ENCODE measurements at places on chromosomes 13 and 19.
A peak's percentile ranks its signal among the peaks of the same experiment; 100 is the strongest.

DNA sequence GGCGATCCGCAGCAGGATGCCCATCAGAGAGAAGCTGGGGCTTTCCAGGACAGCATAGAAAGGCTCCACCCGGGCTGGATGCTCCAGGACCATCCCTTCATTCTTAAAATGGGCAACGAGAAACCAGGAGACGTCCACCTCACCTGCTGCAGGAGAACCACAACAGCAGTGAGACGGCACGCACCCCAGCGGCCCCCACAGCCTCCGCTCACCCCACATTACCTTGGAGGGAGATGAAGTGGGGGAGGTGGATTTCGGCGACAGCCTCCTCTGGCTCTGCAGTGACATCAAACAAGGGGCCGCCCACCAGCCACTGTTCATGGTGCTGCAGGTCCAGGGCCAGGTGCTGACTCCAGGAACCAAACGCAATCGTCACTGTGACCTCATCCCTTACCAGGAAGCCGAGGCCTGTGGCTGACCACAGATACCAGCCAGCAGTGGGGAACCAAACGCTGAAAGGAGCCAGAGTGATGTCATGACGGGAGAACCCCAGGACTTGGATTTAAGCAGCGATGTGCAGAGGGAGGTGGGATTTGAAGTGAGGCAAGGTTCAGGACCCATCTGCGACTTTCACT, 25.1 kb downstream of the CARD8 start:
- no peak for DNase-seq

- peak; percentile 87 for DNase-seq
Observed at GRCh38 chr19:48333467-48334384, 8.4 kb downstream of the EMP3 start.

GRCh38 chr19:56261145-56261544, 11.4 kb upstream of the EDDM13 start:
- no peak for DNase-seq

DNA sequence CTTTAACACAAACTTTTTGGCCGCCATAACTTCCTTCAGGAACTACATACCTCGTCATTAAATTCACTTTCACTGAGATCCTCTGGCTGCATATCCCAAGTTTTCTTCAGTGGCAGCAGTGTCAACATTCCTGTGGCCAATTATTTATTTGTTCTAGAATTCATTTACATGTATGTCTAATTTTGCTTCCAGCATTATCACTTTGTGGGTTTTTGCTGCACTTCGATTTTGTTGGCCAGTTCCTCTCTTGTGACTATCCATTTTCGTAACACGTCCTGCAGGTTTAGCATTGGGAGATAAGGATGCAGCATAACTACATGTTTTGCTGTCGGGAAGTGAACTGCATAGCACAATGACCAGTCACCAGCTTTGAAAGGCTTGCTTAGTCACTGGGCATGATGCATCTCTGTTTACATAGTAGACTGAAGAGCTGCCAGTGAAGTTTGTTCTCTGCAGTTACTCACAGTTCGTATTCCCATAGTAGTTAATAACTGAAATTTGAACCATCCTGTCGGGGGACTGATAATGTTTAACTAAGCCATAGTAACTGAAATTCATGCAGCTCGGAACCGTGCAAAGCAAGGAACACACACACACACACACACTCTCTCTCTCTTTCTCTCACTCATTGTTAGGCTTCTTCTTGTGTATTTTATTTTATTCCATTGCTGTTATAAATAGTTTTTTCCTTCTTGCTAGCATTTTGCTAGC, 28.3 kb downstream of the ZNF507 start:
- no peak for DNase-seq

- DNase-seq = no peak
Observed at GRCh38 chr19:17623224-17623935, 64.8 kb downstream of the UNC13A start.

- no peak for DNase-seq
Observed at GRCh38 chr13:97780486-97780885, 173.0 kb upstream of the IPO5 start.

- peak; percentile 30 for DNase-seq
Observed at GRCh38 chr19:55383279-55384130, 587 bp downstream of the TMEM238 start.

DNA sequence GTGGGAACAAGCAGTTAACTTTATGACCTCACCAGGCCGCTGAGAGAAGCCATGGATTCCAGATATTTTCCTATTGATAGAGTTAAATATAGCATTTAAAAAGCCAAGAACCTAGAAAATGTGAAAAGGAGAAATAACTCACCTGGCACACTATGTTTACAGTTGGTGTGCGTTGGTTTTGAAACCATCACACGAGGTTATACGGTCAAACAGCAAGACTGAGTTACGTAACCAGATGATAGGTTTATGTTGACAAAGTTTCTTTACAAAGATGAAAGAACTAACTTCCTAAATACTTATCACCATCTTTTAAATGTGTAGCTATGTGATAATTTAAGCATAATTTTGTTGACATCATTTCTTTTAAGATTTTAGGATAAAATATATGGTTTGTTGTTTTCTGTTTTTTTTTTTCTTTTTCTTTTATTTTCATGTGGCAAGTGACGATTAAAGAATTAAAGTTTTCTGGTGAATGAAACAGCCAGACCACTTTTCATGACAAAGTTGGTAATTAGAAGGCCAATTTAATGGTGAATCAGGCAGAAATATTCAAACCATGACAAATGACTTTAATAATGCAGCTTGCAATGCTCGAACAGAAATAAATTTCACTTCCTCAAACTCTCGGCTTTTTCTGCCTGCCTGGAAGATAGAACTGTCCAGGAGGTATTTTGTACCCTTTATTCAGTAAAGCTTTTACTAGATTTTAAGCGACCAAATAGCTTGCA, 339.1 kb upstream of the OBI1 start:
- no peak for DNase-seq

GRCh38 chr13:73340069-73340468, 281.3 kb downstream of the KLF5 start:
- no peak for DNase-seq

GRCh38 chr19:54302257-54302656, 10.7 kb downstream of the LILRA5 start:
- DNase-seq = no peak

GRCh38 chr19:49431330-49431749, 6.2 kb downstream of the GFY start:
- no peak for DNase-seq

DNA sequence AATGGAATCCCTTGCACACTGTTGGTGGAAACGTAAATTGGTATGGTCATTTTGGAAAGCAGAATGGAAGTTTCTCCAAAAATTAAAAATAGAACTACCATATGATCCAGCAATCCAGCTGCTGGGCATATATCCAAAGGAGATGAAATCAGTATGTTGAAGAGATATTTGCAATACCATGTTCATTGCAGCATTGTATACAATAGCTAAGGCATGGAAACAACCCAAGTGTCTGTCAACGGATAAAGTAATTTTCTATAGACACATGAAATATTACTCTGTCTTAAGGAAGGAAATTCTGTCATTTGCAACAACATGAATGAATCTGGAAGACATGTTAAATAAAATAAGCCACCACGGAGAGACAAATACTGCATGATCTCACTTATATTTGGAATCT, 124.7 kb downstream of the GPC5 start:
- no peak for DNase-seq

DNA sequence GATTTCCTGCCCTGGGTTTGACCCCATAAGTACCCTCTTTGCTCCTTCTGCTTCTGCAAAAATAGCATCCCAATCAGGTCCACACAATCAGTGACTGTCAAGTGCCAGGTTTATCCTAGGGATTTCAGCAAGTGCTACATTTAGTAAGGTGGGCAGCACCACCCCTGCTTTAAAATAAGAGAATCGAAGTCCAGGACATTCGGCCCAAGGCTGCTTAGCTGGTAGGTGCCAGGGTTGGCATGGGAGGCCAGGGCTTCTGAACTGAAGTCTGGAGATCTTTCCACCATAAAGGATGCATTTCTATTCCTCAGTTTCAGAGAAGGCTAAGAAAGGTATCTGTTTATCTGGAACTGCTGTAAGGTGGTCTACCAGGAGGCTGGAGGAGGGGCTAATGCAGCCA, 408.3 kb downstream of the ZNF536 start:
- no peak for DNase-seq

DNA sequence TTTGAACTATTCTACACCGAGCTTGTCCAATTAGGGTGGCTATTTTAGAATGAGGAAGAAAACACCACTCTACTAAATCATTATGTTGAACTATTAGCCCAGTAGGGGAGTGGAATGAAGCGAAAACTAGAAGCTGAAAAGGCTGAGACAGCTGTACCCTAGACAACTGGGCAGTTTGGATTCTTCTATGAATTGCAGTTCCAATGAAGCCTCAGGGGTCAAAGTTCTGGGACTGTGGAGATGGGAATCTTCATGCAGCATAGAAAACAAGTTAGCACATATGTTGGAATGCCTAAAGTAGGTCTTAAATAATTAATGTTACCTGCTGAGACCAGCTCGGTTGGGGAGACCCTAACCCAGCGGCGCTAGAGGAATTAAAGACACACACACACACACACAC, 62.7 kb upstream of the ZNF726 start:
- no peak for DNase-seq

DNA sequence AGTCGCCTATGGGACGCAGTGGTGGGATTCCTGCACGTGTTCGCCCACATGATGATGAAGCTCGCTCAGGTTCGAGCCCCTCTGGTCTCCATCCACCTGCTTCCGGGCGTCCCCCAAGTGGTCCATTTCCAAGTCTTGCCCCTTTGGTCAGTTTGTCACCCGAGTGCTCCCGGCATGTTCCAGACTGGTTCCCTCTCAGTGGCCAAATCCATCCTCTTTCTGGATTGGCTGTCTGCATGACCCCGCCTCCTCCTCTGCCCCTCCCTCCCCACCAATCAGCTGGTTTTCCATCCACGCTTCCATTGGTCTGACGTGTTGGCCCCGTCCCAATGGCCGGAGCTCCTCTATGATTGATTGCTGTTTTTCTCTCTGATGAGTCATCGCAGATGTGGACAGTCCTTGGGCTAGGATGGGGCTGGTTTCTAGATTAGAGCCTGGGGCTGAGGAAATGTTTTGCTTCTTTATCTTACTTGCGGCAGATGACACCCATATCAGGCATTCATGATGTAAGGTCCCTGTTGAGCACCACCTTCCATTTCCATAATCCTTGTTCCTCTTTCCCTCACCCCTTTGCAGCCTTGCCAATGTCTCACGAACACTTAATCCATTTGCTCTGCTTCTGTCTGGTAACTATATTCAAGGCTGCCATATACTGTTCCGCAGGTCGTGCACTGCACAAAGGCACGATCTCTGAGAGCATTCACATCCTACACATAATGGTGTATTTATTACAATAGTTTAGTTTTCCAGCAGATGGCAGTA, 73.8 kb downstream of the MAP4K1 start:
- no peak for DNase-seq

GRCh38 chr13:71218960-71219359, 648.0 kb downstream of the DACH1 start:
- DNase-seq = no peak

- no peak for DNase-seq
Observed at GRCh38 chr19:52716522-52716921, 18.3 kb downstream of the ZNF611 start.

GRCh38 chr13:73325723-73326558, 267.1 kb downstream of the KLF5 start:
- no peak for DNase-seq

DNA sequence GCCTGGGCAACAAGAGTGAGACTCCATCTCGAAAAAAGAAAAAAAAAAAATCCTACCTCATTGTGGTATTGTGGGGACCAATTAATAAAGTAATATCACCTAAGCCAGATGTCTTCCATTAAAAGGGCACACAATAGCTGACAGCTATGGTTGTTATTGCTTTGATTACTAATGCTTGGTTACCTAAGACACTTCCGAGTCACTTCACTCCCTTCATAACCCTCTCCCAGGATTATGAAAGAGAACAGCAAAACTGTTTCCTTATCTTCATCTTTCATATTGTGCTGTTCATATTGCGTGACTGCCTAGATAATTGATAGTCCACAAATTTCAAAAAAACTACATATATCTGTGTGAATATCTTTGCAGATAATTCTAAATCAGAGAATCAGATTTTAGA, 10.3 kb upstream of the HSPH1 start:
- no peak for DNase-seq

GRCh38 chr13:111948281-111948680, 118.7 kb upstream of the SOX1 start:
- DNase-seq = no peak

DNA sequence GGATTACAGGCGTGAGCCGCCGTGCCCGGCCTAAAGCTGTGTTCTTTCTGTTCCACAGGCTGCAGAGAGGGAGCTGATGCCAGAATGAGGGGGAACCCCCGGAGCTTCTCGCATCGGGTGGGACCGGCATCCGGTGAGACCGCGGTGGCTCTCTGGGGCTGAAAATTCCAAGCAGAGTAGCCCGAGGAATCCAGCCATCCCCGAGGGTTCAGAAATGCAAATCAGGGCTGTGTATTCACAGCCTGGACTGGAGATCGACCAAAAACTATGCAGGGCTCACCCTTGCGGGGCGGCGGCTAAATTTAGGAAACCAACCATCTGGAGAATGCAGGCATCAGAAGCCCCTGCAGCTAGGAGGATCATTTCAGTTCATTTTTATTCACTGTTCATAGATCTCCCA, 99.2 kb downstream of the GNG7 start:
- DNase-seq = no peak

DNA sequence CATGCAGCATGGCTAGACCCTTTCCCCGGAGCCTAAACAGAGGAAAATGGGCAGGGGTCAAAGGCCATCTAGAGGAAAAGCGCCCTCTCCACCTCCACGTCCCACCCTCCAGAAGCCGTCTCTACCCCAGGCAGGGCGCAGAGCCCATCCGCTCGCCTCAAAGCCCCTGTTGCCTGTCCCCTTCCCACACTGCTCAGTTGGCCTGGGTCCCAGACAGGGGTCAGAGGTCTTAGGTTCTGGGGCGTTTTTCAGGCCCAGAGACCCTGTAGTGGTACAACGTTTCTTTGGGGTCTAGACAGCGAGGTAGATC, 285 bp downstream of the TMEM143 start:
- no peak for DNase-seq

DNA sequence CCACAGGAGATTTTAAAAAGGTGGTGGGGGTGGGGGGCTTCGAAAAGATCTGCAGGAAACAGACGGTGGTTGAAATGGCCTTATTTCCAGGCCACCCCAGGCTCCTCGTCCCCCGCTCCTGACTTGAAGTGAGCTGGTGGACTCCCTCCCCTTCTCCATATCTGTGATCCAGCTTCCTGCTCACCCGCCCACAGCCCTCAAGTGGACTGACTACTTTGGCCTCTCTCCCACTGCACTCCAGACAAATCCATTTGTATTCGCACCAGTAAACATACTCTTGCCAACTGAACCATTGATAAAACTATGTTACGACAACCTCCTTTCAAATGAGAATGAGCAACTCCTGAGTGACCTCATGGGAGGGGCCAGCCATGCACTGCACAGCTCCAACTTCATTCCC, 259.5 kb downstream of the COL4A1 start:
- no peak for DNase-seq

- no peak for DNase-seq
Observed at GRCh38 chr13:88005188-88005587, 334.0 kb downstream of the SLITRK5 start.

DNA sequence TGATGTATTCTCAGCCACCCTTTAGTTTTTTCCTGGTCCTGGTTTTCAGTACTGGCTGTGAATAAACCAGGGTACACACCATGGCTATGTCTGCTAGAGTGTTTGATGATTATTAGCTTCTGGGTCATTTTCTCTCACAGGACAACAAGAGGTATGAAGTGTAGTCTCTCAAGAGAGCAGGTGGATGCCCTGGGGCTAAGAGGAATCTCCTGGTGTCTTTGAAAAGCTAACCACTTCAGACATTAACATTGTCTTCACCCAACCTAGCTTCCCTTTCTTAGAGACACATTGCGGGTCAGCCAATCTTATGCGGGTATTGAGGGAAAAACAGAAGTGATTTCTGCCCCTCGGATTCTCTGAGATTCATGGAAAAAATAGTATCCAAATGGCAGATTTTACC, 1.6 kb downstream of the ZNF730 start:
- no peak for DNase-seq
